Epithelial cell of prostate (primary cell): ENCODE measurements at places on chromosomes 3 and 15.

GRCh38 chr3:114344492-114344891 lies 50.7 kb downstream of the TIGIT start:
- DNase-seq = no peak

GRCh38 chr15:36517758-36518157 lies 61.7 kb upstream of the CDIN1 start:
- DNase-seq = no peak

GRCh38 chr3:130671545-130672312 lies 74.9 kb downstream of the PIK3R4 start:
- DNase-seq = peak; percentile 12

DNA sequence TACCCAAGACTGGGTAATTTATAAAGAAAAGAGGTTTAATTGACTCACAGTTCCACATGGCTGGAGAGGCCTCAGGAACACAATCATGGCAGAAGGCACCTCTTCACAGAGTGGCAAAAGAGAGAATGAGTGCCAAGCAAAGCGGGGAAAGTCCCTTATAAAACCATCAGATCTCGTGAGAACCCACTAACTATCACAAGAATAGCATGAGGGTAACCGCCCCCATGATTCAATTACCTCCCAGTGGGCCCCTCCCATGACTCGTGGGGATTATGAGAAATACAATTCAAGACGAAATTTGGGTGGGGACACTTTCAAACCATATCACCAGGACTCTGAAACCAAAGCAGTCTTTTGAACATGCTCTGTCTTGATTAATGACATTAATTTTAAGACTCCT lies 7.0 kb downstream of the RTP3 start:
- DNase-seq = no peak

- no peak for DNase-seq
Observed at GRCh38 chr15:40267670-40268069, 15.2 kb downstream of the ANKRD63 start.

GRCh38 chr3:15766406-15766805 lies 31.4 kb downstream of the ANKRD28 start:
- DNase-seq = no peak

GRCh38 chr3:64251019-64251418 lies 25.8 kb upstream of the PRICKLE2 start:
- no peak for DNase-seq

- no peak for DNase-seq
Observed at GRCh38 chr3:67006460-67006859, 8.4 kb downstream of the KBTBD8 start.

DNA sequence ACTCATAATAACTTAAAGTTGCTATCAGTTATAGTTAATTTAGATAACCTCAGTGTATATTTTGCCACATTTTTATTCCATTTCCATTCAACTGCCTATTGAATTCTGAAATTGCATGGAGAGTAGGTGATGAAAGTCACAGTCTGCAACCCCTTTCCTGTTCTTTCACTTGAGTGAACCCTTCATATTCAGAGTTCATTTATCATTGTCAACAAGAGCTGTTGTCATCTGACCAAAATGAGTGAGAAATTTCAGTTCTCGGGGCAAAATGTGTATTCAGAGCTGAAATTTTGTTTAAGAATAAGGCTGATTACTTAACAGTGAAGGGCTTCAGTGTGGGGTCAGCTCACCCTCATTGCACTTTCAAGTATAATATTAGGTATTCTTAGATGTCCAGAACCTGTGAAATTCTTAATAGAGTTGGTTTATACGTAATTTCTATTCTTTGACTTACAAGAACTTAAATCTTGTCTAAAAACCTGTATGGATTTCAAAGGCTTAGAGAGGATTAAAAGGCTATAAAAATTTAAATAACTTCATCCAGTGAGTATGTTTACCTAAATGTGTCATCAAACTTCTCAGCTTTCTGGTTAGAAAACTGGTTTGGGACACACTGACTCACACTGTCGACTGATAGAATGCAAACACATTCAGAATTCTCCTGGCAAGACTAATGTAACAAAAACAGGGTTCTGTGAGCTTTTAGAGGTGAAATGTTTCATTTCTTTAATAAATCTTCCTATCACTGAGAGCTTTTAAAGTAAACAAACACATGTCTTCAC lies 92.2 kb downstream of the CMSS1 start:
- DNase-seq = no peak

DNA sequence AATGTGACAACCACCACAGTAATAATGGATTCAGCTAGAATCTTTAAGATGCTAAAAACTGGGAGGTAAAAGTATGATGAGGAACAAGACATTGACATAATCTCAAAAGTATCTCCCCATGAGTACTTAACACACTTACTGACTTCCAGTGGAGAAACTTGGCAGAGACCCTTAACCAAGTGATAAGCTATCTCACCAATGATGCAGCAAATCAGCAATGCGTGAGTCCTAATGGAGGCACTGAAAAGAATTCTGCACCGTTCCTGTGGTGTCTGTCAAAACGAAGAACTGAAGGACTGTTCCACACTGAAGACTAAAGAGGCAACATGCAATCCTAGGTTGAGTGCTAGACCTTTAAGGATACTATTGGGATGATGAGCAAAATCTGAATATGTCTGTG lies 67.9 kb upstream of the OCA2 start:
- no peak for DNase-seq

DNA sequence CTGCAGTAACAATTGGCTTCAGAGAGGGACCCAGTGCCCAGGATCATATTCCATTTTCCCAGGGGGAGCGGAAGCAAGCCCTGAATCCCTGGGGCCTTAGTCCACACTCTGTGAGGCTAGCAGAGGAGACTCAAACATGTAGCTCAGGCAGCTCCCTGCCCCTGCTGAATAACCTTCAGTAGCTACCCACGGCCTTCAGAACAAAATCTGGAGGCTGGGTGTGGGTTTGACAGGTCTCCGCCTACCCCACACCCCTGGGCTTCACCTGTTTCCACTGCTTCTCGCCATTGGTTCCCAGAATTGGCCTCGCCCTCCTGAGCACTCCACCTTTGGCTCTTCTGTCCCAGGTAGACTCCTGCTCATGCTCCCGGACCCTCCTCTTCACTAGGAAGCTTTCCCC lies 93.6 kb upstream of the ATP2B2 start:
- DNase-seq = no peak

- DNase-seq = no peak
Observed at GRCh38 chr3:149382518-149382917, 5.1 kb upstream of the TM4SF1 start.

GRCh38 chr15:84590406-84590805 lies 10.4 kb upstream of the ZSCAN2 start:
- no peak for DNase-seq

GRCh38 chr3:167493244-167493643 lies 19.4 kb upstream of the SERPINI2 start:
- DNase-seq = no peak

GRCh38 chr15:62099094-62099601 lies 32.4 kb downstream of the C2CD4A start:
- DNase-seq = no peak

DNA sequence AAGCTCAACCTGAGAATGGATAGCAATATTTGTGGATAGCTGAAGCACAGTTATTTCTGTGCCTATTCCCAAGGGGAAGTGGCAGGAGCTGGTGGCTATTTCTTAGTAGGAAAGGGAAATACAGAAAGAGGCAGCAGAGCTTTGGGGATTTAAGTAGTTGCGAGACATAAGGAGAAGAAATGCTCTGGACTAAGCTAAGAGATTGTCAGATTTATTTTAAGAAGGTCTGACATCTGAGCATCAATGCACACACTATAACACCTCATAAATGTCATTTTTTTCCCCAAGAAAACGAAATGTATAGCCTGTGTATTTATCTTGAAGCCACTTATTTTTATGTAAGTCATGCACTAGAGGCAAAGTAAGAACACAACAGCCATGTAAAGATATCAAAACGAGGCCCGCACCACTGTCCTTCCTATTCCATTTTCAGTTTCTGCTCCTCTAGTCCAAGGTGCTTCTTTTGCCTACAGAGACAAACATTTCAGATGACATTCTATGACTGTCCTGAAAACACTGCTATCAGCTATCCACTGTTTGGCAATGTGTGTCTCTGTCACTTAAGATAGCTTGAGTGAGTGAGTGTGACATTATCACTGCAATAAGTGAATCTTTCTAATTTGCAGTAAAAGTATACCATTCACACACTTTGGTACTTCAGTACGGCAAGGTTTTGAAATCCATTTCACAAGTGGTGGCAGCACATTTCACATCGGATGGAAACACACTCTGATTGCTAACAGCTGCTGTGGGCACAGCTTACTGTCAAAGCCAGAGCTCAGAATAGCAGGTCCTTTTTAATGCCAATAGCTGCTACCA lies 62.7 kb upstream of the ICE2 start:
- no peak for DNase-seq

- DNase-seq = no peak
Observed at GRCh38 chr3:81270603-81271379, 490.7 kb downstream of the GBE1 start.

- DNase-seq = no peak
Observed at GRCh38 chr3:183517607-183518006, 37.9 kb downstream of the KLHL6 start.

DNA sequence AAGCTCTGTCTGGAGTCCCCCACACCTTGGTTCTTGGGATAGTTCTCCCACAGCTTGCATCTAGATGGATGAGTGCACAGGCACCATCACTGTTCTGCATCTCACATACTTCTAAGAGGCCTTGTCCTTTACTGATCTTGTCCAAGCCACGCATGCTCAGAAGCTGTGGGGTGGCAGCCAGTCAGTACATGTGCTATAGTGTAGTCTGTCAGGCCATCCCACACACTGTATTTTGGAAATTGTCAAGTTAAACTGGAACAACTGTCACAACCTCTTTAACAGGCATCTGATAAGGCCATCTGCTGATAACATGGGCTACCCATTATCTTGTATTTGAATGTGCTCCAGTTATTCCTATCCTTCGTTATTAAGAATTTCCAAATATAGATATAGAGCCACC lies 296.5 kb upstream of the AZI2 start:
- DNase-seq = no peak

GRCh38 chr3:101588616-101589015 lies 14.6 kb downstream of the PCNP start:
- no peak for DNase-seq

GRCh38 chr3:33312361-33312760 lies 35.1 kb downstream of the FBXL2 start:
- no peak for DNase-seq

DNA sequence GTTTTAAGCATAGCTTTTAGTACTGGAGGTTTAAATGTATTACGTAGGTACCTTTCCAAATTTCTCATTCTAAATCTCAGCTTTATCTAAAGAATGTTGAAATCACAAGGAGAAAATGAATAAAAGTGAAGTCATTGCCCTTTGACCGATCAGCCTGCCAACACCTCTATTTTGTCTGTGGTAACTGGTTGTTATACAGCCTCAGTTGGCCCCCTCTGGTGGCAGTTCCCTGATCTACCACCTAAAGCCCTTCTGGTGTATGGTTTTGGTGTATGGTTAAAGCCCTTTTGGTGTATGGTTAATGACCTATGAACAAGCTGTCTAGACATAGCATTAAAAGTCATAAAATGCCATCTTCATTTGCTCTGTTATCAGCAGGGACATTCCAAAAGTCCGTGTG lies 378.2 kb upstream of the AZI2 start:
- DNase-seq = no peak

- no peak for DNase-seq
Observed at GRCh38 chr3:25468866-25469319, 40.8 kb downstream of the RARB start.

- DNase-seq = no peak
Observed at GRCh38 chr3:11698326-11699082, 54.8 kb upstream of the VGLL4 start.

GRCh38 chr3:174438501-174439145 lies 420.5 kb upstream of the NAALADL2 start:
- no peak for DNase-seq

GRCh38 chr15:60830479-60830878 lies 351.5 kb upstream of the ICE2 start:
- DNase-seq = no peak

DNA sequence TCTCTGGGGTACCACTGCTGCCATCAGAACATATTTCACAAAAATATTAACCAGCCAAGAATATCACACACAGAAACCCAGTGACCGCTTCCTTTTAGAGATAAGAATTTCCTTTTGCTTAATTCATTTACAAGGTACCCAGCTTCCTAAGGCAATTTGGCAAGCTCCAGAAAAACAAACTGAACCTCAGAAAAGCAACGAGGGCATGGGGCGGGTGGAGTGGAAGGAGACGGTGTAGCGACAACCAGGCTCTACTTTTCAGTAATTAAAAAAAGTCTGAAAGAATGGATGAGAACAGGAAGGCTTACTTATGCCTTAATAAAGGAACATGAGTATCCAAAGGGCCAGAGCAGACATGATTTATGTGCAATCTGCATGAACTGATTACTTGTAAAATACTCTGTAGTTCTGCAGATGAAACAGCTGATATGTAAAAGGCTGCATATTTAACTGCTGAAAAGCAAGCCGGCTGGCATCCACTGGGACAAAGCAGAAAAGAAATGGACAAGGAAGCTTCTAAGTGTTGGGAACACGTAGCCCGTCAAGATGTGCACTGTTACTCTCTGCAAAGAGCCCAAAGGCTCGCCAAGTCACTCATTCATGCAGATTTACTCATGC lies 18.6 kb downstream of the RFTN1 start:
- DNase-seq = no peak

DNA sequence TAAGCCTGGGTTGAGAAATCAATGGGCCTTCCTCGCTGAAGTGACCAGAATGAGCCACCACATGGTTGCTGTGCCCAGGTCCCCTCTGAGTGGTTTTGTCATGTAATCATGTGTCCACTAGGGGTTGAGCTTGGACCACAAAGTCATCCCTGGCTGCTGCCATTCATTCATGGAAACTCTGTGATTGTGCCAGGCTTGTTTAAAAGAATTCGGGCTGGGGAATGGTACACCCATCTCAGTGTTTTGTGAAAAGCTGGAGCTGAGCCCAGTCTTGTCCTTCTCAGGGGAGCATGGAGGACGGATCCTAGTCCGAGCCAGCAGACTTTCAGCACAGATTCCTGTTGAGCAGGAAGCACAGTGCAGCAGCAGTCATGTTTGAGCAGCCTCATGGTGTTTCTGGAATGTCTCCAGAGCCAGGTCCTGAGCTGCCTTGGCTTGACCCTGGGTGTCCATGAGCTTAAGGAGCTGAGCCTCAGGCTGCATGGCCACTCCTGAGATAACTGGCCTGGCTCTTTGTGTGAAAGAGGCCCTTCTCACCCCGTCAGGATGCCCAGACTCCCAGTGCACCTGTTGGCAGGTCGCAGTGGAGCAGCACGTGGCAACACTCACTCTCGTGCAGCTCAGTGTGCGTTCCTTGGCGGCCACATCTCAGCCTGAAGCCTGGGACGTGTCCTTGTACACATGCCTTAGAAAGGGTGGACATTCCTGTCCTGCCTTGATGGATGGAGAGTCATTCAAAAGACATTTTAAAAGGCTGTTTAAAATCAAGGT lies 260.3 kb upstream of the TPM1 start:
- no peak for DNase-seq

- no peak for DNase-seq
Observed at GRCh38 chr3:190522621-190523222, 8.8 kb downstream of the IL1RAP start.
